ENCODE measurements at places on chromosomes 5 and 9.

DNA sequence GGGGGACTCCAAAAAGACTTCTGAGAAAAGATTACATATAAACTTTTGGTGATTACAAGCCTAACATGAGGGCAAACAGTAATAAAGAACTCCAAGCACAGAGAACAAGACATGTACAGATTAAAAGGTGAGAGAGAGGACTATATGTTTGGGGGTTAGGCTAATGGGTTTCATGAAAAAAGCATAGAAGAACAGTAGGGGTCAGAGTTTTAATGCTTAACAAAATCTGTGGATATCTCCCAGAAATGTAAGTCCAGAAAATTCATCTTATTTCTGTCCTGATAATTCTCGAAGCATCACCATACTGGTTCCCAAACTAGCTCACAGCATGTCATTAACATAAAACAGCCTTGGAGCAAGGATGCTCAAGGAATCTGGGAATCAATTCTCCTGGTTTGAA lies 137.2 kb downstream of the ARRDC3 start:
- no peak for DNase-seq

DNA sequence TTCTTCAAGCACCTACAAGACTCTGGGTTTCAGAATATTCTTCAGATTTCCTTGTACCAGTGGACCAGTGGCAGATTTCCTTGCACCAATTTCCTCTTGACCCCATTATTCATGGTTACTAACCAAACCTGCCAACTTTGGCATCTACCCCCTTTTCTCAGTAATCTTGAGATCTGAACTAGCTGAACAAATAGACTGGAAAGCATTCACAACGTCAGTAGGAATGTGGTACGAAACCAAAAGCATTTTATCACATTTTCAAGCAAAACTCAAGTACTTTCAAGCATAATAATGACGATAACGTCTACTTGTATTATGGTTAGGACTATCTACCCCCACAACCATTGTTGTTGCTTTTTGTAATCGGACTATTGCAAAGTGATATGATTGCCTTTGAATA lies 1217.3 kb downstream of the PTPRD start:
- DNase-seq: no peak

GRCh38 chr5:10861423-10861790 lies 100.4 kb upstream of the DAP start:
- no peak for DNase-seq

DNA sequence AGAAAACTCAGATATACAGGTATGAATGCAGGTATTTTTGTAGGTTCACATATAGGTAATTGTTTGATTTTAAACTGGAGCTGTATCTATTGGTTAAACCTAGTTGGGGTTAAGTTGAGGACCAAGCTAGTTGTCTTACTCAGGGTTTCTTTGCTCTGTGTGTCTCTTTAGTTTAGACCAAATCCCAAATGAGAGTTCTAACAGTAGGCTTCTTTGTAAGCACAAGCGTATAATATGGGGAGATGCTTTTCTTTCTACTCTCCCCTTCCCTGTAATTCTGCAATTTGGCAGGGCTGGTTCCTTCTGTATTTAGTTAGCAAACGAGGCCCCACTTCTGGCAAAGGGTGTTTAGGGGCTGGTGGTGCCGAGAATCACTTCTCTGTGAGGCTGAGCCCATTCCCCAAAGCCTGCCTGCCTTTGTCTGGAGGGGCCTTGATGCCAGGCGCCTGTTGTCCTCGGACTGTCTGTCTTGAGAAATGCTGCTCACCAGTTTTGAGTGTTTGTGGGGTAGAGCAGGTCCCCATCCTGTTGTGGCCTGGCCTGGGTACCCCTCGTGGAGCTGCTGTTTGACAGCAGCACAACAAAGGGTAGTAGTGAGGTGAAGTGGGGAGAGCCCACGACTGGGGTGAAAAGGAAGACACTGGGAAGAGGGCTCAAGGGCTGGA lies 259.3 kb downstream of the FANCC start:
- no peak for DNase-seq

DNA sequence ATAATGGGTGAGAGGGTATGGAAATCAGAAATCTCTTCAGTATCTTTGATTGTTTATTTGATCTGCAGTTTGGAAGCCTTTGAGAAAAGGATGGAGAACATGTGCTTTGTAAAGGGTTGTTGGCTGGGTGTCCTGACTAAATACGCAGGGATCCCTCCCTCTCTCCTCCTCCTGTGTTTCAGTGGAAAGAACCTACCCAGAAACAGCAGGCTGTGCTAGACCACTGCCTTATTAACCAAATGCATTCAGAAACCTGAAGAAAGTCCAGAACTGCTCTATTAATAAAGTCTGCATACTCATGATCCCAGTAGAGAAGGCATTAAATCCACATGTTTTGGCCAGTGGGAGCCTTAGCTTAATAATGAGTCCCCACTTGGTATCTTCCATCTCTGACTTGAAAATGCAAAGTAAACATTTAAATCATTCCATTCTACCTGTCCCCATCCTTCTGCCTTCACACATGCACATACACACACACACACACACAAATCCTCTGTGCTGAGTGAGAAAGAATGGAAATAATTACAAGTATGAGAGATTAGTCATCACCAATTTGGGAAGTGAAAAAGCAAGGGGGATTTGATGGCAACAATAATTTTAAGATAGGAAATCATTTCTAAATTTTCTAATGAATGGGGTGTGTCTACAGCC lies 10.0 kb upstream of the LECT2 start:
- no peak for DNase-seq

- no peak for DNase-seq
These were observed 65.7 kb upstream of the RORB start for GRCh38 chr9:74431467-74431866.

DNA sequence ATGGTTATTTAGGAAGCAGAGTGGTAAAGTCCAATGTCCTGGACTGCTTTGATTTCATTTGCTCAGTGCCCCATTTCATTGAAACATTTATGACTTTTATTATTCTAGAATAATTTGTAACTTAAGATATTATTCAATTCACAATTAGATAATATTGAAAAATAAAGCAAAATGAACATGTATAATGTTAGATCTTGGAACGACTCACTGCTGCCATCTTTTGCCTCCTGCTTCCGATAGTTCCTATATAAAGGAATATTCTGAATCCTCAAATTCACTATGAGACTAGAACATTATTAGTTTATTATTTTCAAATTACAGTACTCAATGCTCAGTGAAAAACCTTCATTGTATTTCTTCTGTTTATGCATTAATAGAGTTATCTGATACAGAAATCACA lies 2.3 kb upstream of the CTNND2 start:
- no peak for DNase-seq

- DNase-seq: no peak
These were observed 286.1 kb upstream of the IRX4 start for GRCh38 chr5:2168601-2169429.

DNA sequence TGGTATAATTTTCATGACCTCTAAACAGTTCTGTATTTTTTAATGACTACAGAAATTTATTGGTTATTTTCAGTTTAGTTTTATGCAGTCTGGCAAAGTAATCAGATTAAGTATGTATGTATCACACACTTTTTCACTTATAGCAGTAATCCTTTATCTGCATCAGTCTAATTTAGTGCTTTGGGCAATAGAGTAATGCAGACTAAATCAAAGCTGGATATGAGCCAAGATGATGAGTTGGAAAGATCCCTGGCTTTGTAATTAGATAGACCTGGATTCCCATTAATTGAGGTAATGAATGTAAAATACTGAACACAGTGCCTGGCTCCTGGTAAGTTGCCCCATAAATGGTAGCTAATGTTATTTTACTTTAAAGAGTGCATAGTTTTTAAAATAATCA lies 215.4 kb upstream of the TLX3 start:
- DNase-seq: no peak

- no peak for DNase-seq
These were observed 11.2 kb downstream of the CCNI2 start for GRCh38 chr5:132758451-132758850.

GRCh38 chr9:130426467-130426773 lies 18.3 kb upstream of the ASS1 start:
- DNase-seq: no peak

DNA sequence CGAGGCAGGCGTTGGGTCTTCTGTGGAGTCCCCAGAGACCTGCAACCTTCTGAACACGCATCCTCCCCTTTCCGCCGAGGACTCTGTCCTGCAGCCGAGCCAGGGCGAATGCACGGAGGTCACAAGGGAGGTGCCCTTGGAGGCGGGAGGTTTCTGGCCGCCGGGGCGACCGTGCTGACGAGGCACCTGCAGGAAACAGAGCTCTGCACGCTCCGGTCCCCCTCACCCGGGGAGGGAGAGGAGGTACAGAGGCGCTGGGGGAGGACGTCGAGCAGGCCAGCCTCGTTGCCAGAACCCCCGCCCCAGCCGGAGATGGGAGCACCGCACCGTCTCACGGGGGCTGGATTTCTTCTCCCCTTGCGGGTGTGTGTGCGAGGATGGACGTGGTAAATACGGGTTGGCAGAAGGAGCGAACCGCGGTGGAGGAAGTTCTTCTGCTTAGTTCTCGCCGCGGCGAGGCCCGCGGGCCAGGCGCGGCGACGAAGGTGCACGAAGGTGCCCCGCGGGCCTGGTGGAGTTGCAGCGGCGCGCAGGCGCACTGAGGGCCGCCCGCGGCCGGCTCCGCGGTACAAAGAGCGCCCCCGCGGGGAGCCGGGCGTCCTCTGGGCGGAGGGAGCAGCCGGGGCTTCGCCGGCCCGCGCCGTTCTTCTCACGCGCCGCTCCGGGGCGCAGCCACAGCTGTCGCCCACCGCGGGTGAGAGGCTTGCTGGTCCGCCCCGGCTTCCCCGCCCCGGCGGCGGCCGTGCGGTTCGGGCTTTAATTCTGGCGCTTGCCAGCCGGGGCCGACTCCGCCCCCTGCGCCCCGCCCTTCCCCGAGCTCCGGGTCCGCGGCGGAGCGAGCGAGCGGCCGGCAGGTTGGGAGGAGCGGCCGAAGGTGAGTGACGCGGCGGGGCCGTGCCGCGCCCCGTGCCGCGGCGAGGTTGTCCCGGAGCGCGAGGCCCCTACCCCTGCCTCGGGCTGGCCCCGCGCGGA lies 289.5 kb downstream of the DOCK8 start:
- peak; percentile 68 for DNase-seq

DNA sequence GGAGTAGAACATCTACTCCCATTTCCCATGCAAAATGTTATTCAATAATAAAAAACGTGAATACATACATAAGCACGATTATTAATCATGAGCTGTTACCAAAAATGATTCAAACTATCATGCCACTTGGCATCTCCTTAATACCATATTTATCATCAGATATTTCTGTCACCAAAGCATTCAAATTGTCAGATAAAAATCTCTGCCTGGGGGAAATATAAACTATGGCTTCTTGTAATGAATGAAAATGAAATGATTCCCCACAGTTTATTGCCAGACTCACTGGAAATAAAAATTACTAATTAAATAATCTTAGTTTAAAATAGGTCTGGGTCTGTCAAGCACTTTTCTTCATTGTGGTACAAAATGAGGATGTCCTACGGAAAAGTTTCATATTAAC lies 265.4 kb downstream of the EDIL3 start:
- DNase-seq: no peak

DNA sequence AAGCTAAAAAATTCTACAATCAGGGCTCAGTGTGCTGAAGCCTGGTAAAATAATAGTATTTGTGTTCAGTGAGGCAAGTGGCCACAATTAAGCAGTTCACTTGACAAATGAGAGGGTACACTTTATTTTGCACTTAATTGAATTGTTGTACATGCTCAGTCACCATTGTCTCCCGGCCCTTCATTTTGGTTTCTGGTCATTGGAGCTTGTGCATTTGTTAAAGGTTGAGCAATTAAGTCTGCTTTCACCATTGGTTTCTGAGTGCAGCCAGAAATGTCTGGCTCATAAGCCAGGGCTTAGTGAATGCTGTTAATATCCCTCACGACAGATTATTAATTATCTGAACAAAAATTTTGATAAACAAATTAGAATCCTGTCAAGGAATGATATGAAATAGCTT lies 89.6 kb downstream of the PRDM6 start:
- DNase-seq: no peak

DNA sequence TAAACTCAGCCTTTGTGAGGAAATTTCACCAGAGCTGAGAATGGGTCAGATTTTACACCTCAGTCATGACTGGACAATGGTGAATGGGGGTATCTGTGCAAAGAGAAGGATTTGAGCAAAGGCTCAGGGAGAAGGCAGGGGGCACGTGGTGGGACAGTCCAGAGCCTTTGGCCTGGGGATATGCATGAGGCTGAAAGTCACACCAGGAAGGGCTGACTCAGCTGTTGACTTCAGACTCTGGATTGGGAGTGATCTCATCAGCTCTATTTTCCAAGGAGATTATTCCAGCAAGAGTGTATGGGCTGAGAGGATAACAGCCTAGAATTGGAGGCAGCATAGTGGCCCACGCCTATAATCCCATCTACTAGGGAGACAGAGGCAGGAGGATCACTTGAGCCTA lies 53.6 kb downstream of the SAXO1 start:
- DNase-seq: no peak

GRCh38 chr5:178467568-178468195 lies 122.5 kb downstream of the COL23A1 start:
- no peak for DNase-seq

DNA sequence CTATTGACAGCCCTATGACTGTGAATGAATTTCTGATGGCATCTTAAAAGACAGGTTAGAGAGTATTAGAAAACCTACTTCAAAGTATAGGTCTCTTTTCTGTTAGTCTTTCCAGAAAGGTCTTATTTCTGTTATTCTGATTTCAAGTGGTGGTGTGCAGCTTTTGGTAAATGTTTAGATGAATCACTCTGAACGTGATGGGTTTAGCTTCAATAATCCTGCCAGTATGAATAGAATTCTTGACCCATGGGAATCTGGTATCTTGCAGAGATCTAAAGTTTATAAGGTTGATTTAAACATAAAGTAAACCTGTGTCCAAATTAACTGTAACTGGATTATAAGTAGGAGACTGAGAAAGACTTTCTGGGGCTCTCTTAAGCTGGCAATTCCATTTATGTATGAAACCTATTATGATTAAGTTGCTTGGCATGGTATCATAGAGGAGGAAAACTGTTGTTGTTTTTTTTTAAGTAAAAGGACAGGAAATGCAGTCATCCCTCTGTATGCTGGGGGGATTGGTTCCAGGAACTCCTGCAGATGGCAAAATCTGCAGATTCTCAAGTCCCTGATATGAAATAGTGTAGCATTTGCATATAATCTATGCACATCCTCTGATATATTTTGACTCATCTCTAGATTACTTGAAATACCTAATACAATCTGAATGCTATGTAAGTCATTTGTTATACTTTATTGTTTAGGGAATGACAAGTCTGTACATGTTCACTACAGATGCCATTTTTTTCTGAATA lies 77.0 kb upstream of the ADAMTS19 start:
- no peak for DNase-seq

- no peak for DNase-seq
These were observed 19.5 kb upstream of the ARAP3 start for GRCh38 chr5:141701360-141702119.

GRCh38 chr9:121926351-121926801 lies 166.7 kb downstream of the TTLL11 start:
- DNase-seq: no peak
